MCF 10A (cell line): ENCODE measurements at places on chromosomes 13 and 19. TPM values are rescaled to one million over a fixed set of nuclear protein-coding genes. Genes with fewer than 3 reads are reported as not detected.

PRX gene
- total RNA-seq, result 2.1 and 2.4 TPM in 2 replicates

CGB8 gene
- total RNA-seq, result 1.3 TPM in 1 of 2 replicates, not detected in the other

SYNGR4 gene
- not detected in 2 replicates for total RNA-seq

KDELR1 gene
- 113 and 134 TPM in 2 replicates for total RNA-seq

TEX26 gene
- not detected in 2 replicates for total RNA-seq

FCAR gene
- total RNA-seq, result not detected in 2 replicates

MYO16 gene
- total RNA-seq, result not detected in 2 replicates

KIR2DL1 gene
- not detected in 2 replicates for total RNA-seq

PGLYRP1 gene
- not detected in 2 replicates for total RNA-seq

TUBA3C gene
- not detected in 2 replicates for total RNA-seq

COX7A1 gene
- total RNA-seq, result not detected in 2 replicates

GRCh38 chr13:65330691-65331090, 1899.4 kb downstream of the PCDH9 start:
- no peak for DNase-seq

GRCh38 chr19:39426170-39426569, 9.6 kb downstream of the RPS16 start:
- no peak for DNase-seq

DNA sequence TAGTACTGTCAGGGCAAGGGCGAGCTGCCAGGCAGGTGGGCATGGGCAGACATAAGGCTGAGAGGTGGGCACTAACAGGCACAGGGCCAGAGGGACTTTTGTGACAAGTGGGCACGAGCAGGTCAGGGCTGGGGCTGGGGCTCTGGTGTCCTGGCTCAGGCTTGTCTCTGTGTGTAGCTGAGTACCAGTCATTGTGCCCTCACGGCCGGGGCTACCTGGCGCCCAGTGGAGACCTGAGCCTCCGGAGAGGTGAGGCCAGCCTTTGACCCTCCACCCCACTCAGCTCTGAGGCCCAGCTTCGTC, 21.6 kb downstream of the LTBP4 start:
- DNase-seq, result no peak

GRCh38 chr13:105165449-105166125, 1369.9 kb downstream of the EFNB2 start:
- DNase-seq, result peak; percentile 3

GRCh38 chr19:45235485-45235884, 9.7 kb downstream of the EXOC3L2 start:
- no peak for DNase-seq

DNA sequence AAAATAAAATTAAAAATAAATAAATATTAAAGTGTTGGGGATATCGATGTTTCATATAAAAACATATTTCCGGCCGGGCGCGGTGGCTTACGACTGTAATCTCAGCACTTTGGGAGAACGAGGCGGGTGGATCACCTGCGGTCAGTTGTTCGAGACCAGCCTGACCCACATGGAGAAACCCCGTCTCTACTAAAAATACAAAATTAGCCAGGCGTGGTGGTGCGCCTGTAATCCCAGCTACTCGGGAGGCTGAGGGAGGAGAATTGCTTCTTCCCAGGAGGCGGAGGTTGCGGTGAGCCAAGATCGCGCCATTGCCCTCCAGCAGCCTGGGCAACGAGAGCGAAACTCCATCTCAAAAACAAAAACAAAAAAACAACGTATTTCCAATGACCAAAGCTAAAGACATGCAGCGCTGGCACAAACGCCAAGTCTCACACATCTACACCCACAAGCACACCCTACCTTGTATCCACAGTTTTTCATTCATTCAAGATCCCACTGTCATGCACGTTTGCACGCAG, 907 bp downstream of the ZNF569 start:
- no peak for DNase-seq

GRCh38 chr13:106633321-106633720, 65.4 kb upstream of the ARGLU1 start:
- DNase-seq, result no peak

- no peak for DNase-seq
Observed at GRCh38 chr13:77412116-77412635, 85.3 kb upstream of the MYCBP2 start.

DNA sequence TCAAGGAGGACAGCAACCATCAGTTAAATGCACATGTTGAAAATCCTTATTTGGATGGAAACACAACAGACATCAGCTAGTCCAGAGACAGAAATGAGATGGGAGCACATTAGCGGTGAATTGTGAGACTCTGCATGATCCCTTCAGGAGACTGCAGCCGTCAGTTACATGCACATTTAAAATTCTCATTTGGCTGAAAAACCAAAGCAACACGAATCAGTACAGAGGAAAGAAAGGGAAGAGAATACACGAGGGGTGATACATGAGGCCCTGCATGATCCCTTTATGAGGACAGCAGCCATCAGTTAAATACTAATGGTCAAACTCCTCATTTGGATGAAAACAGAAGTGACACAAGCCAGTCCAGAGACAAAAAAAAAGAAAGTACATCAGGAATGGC, 123.4 kb downstream of the PTPRS start:
- DNase-seq, result no peak

DNA sequence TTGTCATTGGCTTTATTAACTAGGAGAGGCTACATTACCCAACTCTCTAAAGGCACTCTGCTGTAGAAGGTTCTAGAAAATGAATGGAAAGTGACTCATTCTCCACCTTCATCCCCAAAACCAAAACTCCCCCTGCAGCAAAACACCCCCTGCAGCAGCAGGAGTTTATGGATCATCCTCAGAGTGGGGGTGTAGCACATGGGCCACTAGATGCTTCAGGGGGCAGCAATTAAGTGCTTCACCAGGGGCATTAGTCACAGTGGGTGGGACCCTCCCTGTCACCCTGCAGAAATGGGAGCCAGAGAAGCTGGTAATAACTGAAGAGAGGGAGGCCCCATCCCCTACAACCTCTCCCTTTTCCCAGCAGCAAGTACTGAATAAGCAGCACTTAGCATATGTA, 64.5 kb upstream of the MED4 start:
- DNase-seq, result peak; percentile 36

- no peak for DNase-seq
Observed at GRCh38 chr19:4512070-4512469, 6.2 kb downstream of the PLIN4 start.

GRCh38 chr13:70375718-70376117, 267.5 kb upstream of the KLHL1 start:
- no peak for DNase-seq

DNA sequence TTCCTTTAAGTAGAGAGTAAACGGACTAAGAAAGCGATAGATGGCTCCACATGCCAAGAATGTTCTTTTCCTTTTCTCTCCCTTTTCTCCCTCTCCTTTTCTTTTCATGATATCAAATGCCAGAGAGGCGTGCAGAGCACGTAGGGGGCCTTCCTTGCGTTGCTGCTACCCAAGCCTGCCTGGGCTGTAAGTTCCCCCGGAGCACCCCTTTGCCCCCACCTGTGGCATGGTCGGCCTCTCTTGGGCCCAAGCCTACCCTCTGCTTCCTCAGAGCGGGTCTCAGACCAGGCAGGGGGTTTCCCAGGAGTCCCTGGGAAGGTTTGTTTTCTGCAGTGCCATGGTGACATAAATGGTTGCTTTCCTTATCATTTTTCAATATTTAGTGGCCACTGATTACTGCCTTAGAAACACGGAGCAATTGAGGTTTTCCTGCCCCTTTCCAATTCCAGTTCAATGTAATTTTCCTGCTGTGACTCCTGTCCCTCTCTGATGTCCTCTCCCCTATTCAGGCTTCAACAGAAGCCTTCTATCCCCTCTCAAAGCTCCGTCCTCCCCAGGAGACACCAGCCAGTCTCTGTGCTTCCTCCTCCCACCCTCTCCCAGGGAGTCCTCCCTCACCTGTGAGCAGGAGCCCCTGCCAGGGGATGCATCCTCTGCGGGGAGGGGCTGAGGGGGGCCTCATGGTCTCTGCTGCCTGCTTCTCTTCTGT, 22.6 kb upstream of the CD177 start:
- no peak for DNase-seq

GRCh38 chr19:3683405-3684053, 16.7 kb downstream of the PIP5K1C start:
- DNase-seq, result peak; percentile 83

- DNase-seq, result peak; percentile 44
Observed at GRCh38 chr19:17686592-17687024, 1.5 kb downstream of the UNC13A start.

- DNase-seq, result no peak
Observed at GRCh38 chr13:43126420-43126819, 103.0 kb downstream of the DNAJC15 start.

- no peak for DNase-seq
Observed at GRCh38 chr13:103794526-103794925, 728.3 kb upstream of the SLC10A2 start.
